Small intestine (tissue), 16 donors: ENCODE measurements at places on chromosomes 6 and 20.

- no peak for DNase-seq
Measured at GRCh38 chr6:11665604-11666326, 112.8 kb downstream of the ADTRP start.

- no peak for DNase-seq
Measured at GRCh38 chr20:63090682-63091571, 84.2 kb upstream of the BHLHE23 start.

DNA sequence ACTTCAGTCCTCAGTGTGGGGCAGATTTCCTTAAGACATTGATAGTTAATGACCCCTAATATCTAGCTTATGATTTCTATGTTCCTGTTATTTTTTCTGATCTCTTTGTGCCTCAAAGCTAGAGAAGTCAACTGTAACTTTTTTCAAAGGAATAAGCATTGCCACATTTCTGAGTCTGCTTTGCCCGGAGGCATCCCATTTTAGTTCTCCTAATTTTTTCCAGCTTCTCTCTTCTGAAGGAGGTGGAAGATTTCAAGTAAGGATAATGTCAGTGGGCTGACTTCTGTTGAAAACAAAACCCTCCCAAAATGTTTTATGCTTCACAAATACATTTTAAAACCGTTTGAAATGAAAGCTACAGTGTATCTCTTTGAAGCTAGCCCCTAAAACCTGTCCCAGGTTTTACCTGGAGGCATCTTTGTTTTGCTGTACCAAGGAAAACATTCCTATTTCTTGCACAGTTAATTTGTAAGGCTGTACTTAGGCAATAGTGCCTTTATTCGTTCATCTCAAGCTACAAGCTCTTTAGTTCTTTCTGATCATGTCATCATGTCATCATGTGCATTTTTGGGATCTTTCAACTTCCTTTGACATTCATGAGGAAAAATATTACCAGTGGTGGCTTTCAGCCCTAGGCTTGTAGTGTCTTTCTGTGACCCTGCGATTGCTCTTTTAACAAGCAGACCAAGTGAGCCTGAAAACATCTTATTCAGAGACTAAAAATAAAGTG, 45.7 kb downstream of the TSPYL4 start:
- no peak for DNase-seq

GRCh38 chr20:46009816-46010215, 1.1 kb downstream of the MMP9 start:
- DNase-seq = no peak

DNA sequence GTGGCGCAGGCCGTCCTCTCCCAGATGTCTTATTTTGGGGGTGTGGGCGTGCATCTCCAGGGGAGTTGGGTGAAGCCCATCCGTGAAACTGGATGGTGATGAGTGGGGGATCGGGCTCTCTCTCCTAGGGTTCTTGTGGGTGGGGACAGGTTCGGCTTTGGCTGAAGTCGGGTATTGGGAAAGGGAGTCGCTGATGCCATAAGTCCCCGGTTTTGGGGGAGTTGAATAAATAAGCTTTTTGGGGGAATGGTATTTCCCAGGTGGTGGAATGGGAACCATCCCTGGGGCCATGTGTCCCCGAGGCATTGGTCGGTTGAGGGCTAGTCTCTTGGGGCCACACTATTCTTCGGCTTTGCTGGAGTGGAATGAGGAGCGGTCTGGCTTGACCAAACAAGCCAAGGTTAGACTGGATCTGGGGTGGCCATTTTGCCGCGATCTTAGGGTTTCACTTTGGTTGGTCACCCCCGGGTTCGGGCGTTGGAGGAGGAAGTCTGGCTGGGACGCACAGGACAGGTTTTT, 481 bp downstream of the ZNF133 start:
- no peak for DNase-seq

- DNase-seq = peak; percentile 56
Measured at GRCh38 chr20:2693286-2694007, 867 bp downstream of the EBF4 start.

DNA sequence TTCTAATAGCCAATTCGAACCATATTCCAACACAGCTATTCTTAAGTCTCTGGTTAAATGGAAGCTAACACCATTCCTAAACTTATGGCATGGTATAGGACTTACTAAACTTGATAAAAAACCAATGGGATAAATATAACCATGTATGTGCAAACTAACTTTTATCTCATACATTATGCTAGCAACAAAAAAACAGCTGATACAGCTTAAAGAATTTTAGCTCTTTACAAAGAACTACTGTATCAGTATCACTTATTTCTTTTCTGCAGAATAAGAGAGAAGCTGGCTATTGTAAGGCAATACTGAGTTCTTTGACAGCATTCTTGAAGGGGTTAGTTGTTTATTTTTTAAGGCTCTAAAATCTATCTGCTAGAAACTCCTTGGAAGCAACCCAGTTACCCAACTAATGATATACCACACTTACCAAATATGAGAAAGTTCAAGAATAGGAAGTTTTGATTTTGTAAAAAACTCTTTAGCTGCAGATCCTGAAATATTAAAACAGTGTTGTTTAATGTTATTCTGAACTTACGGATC, 44.9 kb downstream of the REPS1 start:
- DNase-seq = no peak

- DNase-seq = no peak
Measured at GRCh38 chr6:33977606-33978411, 168.1 kb downstream of the GRM4 start.

- no peak for DNase-seq
Measured at GRCh38 chr6:166478782-166479592, 96.2 kb upstream of the MPC1 start.

- no peak for DNase-seq
Measured at GRCh38 chr6:33049323-33050013, 24.0 kb downstream of the HLA-DPA1 start.

DNA sequence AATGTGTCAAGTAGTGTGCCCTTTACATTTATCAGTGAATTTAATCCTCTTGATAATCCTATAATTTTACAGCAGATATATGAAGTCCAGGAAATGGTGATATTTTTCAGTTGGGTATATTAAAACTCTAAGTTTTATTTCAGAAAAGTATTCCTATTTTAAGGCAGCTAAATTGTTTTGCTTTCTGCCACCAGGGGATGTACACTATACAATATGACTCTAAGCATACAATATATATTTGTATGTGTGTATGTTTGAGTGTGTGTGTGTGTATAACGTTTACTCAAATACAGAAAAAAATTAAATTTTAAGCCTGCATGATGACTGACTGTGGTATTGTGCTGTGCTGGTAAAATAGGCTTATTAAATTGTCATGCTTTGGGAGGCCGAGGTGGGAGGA, 102.0 kb upstream of the RUNX2 start:
- no peak for DNase-seq

DNA sequence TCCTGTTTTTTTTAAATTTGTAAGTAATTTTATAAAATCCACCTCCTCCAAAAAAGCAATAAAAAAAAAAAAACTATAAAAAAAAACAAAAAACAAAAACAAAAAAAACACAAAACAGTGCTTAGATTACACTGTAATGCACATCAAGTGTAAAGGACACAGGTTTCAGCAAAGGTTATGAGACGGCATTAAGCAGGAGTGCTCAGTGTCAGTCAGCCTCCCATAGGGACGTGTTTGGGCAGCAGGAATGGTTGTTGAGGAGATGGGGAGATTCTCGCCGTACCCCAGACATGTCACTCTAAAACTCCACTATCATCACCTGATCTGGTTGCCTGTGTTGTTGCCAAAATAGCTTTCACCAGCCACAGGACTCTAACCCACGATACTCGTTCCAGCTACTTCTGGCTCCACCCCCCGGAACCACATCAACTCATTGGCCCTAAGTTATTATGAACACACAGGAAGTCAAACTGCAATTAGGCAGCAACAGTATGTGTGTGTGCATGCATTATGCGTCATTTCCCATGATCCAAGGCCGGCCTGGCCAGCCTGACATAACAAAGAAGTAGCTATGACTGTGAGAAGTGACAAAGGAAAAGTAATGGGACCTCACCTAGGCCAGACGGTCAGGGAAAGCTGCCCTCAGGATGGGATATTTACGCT, 28.7 kb downstream of the ECT2L start:
- DNase-seq = no peak

GRCh38 chr6:139114746-139115145, 20.1 kb upstream of the HECA start:
- DNase-seq = no peak

GRCh38 chr6:168540713-168541291, 99.8 kb downstream of the SMOC2 start:
- DNase-seq = no peak

DNA sequence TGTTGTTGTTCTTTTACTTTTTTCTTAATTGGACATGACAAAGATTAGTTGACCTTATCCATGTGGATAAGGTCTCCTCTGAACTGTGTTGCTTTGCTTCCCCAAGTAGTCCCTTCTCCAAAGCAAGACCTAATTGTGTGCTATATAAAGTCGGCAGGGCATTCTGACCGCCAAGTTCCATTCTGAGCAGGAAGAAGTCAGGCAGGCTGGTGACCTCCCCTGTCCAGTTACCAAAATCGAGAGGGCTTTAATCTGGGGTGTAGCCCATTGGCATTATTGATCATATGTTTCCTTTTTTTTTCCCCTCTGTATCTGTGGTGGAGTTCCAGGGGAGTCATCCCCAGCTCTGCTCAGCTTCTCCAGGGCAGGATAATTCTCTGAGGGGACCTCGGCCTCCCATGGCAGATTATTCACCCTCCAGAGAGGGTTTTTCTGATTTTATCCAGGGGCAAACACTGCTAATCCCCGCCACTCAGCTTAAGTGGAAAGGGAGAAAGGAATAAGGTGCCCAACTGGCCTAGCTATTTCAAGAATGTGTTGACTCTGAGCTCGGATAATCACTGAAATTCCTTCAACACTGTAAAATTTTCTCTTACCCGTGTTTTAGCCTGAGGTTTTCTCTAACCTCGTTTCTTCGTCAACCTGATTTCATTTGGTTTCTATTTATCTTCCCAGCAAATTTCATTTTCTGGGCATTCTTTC, 71.8 kb upstream of the L3MBTL3 start:
- no peak for DNase-seq

GRCh38 chr6:32171234-32171633, 4.7 kb downstream of the AGPAT1 start:
- no peak for DNase-seq

- no peak for DNase-seq
Measured at GRCh38 chr6:108916026-108916686, 67.9 kb downstream of the ARMC2 start.

- no peak for DNase-seq
Measured at GRCh38 chr6:75791881-75792280, 42.8 kb downstream of the MYO6 start.

- peak; percentile 51 for DNase-seq
Measured at GRCh38 chr6:30884521-30885480, 482 bp downstream of the DDR1 start.

GRCh38 chr6:97917369-97917768, 634.4 kb upstream of the MMS22L start:
- DNase-seq = no peak

GRCh38 chr6:158757753-158758090, 61.4 kb downstream of the EZR start:
- no peak for DNase-seq

- DNase-seq = no peak
Measured at GRCh38 chr20:49366687-49367086, 88.8 kb upstream of the ZNFX1 start.

DNA sequence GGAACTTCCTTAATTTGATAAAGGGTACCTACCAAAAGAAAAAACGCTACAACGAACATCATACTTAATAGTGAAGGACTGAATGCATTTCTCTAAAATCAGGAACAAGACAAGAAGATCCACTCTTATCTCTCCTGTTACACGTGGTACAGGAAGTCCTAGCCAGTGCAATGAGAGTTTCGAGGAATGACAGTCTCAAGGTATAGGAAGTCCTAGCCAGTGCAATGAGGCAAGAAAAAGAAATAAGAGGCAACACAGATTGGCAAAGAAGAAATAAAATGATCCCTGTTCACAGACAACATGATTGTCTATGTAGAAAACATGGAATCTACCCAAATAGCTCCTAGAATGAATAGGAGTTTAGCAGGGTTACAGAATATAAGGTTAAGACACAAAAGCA, 167.8 kb upstream of the MLN start:
- DNase-seq = no peak

DNA sequence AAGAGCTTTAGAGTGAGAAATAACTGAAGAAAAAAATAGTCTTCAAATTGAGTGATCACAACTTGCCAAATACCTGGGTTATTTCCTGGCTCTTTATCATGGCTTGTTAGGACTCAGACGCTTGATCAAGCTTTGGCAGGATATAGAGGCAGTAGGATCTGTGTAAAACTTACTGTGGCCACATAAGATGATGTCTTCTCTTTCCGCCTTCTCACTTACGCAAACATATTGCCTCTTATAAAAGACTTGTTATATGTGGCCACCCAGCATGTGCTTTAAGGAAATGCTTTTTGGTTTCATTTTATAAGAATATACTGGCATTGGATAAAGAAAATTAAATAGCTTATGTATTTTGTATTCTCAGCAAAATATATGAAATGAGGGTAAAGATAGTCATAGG, 101.8 kb upstream of the AKIRIN2 start:
- DNase-seq = no peak

- no peak for DNase-seq
Measured at GRCh38 chr6:140138311-140139010, 764.0 kb upstream of the CITED2 start.

DNA sequence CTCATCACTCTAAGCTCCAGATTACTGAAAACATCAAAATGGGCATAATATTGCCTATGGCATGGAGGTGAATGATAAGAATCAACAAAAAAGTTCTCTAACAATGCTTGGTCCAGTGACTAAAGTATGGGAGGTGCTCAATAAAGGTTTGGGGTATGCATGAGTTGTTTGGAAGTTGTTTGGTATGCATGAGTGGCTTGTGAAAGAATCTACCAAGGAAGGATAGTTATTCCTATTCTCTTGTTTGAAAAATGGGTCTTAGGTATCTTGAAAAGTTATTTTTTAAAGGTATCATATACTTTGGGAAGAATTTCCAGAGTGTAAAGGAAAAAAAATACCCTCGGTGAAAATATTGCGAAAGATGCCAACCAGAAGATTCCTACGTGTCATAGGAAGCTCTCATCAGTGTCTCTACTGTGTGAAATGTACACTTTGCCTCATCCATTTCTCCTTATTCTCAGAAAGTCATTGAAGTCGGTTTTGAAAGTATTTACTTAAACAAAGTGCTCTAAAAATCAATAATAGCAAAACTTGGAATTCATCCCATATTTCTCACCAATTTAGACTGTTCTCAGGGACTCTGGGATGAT, 449.8 kb downstream of the ADGRB3 start:
- DNase-seq = no peak

DNA sequence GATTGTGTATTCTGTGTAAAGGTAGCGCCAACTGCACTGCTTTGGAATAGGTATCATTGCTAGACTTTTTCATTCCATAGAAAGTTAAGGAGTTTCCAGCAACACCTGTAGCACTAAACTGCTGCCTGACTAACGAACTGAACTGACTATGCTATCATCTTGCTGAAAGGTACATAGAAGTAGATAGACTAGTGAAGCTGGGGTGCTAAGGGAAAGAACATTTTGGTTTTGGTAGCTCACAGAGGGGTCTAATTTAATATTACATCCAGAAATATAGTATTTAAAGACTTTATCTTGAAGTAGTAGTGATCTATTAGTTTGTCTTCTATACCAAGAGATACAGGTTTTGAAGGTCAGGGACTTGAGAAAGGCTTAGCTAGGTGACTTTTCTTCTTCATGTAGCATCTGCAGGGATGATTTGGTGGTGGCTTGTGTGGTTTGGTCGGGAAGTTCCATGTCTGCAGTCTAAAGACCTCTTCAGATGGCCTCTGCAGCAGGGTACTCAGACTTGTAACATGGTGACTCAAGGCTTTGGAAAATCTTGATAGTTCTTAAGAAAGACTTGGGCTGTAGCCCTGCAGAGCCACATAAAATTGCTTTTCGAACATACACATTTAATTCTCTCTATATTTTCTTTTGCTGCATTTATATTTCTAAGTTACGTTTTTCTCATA, 10.2 kb downstream of the SENP6 start:
- no peak for DNase-seq
